ENCODE measurements at places on chromosomes 7 and 10. TPM values are rescaled to one million over a fixed set of nuclear protein-coding genes. Genes with fewer than 3 reads are reported as not detected.

DNA sequence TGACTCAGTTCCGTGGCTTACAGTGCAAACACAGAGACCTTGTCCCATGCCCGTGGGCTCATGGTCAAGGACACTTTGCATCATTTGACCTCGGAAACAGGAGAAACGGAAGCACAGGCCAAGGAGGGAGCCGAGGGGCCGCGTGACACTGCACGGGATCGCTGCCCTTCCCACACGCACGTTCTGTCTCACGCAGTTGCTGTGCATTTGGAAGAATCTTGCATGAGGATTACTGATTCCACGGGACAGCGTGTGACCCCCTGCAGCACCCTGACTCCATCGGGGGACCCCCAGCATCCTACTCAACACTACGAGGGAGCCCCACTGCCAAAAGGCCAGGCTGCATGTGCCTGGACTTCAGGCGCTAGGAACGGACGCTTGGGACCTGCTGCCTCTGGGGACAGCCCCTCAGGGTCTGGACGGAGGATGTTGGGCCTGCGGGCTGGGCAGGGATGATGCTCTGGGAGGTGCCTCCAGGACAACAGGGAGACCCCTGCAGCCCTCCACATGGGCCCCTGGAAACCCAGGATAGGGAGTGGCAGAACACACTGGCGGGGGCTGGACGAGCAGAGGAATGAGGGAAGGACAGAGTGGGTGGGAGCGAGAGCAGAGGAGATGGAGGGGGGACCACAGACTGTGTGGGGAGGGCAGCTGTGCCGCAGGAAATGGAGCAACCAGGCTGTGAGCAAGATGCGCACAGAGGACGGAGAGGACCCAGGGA, 222.2 kb downstream of the DNAJB6 start:
- no peak for DNase-seq

DNA sequence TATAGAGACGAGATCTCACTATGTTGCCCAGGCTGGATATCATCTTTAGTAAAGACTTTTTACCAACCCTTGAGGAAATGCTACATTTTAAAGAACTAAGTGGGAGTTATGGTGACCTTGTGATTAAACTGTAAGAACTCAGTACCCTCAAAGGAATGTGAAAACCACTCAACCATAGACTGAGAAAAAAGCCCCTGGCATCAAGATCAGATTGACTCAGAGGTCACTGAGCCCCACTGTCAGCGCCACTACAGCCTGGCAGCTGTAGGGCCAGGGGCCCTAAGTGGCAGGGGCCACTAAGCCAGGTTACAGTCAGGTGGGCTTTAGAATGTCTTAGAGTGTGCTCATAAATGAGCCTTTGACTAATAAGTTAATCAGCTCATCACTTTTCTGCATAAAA, 55.9 kb downstream of the APBB1IP start:
- no peak for DNase-seq

DNA sequence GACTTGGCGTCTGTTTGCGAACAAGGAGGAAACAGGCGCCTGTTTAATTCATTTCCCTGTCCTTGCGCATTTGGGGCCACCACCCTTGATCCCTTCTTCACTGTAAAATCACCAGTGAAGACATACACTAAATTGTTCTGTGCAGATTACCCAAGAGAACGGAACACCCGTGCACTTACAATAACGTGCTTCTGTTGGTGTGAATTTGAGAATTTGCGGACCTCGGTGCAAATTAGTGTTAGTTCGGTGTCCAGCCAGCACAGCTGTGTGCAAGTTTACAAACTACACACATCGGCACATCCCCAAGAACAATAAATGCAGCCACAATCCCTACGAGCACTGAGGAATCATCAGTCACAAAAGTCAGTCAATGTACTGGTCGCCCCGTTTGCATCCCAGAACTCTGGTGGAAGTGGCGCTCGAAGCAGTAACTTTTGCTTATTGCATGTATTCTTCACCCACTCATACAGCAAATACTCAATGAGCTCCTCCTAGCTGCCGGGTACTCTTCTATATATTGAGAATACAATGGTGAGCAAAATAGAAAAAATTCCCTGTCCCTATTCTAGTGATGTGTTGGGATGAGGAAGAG, 786 bp upstream of the CNOT4 start:
- DNase-seq = no peak

DNA sequence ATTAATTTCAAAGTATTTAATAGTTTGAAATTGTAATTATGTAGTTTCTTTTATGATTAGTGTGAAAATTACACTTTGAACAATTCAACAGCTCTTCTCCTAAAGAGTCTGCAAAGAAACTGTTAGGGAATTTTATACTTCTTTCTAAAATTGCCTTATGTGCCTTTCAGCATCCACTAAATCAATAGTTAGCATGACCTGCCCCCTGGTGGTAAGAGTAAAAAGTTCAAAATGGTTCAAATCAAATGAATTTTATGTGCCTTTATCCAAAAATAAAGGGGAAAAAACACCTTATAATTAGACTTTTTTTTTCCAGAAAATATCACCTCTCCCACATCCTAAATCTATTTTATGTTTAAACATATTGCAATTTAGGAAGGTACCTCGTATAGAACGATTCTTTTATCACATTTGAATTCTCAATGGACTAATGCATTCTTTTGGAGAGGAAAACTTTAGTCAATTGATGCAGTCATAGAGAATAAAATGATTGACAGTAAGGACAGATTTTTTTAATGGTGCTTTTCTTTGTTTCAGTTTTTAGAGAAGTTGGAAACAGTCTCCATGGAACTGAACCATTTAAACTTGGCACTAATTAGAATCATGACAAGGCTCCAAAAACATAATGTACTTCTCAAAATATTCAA, 163.7 kb downstream of the SEMA3D start:
- DNase-seq = no peak

The TDRD1 gene
- not detected for total RNA-seq

DNA sequence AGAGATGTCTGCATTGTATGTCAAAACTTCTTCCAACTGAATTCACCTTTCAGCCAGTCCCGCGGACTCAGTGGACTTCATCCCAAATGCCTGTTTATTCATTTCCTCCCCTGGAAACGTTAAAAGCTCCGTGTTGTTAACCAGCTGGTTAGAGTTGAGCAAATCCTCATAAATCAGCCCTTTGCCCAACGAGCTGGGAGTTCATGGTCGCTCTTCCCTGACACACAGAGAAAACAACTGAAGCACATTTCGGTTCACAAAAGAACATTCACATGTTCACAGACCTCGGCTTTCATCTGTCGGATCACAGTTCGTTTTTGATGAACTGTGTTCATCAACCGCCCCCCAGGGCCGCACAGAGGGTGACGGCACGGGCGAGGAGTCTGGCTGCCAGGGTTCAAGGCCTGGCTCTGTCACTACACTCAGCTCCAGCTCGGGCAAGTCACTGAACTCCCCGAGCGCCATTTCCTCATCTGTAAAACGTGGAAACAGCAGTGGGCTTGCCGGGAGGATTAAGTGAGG, 62.6 kb downstream of the GLI3 start:
- DNase-seq = no peak

GRCh38 chr7:18405726-18406125, 89.8 kb upstream of the HDAC9 start:
- no peak for DNase-seq

The ADARB2 gene
- total RNA-seq = 0.05 TPM

- no peak for DNase-seq
Measured at GRCh38 chr7:4809666-4810065, 34.2 kb downstream of the AP5Z1 start.

DNA sequence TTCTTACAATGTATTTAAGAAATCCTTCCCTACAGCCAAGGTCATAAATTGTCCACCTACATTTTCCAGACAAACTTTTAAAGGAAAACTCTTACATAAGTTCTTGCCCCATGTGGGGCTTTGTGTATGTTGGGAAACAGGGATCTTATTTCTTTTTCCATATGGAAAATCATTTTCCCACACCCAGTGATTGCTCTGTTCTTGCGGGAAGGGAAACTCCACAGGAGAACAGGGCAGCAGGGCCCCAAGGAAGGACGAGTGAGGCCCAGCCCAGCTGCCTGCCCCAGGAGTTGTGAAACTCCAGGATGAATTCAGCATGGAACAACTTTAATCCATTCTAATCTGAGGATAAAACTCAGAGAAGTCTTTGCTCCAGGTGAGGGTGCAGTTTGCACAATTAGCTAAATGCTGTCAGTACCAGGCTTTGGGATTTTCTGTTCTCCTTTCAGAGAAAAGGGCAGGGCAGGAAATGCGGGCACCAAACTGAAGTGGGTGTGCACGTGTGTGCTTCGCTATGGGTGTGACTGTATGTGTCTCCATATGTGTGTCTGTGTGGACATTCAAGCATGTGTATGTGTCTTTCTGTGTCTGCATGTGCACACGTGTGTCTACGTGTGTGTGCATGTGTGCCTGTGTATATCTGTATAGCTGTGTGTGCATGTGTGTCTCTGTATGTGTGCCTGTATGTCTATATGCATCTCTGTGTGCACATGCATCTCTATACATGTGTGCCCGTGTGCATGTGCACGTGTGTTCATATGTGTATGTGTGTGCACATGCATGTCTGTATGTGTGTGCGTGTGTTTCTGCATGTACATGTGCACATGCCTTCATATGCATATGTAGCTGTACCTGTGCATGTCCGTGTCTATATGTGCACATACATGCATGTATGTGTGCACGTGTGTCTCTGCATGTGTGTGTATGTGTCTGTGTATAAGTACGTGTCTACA, 102.0 kb upstream of the FAM20C start:
- DNase-seq = no peak

- DNase-seq = no peak
Measured at GRCh38 chr10:21092683-21093524, 195.8 kb upstream of the NEBL start.

- DNase-seq = no peak
Measured at GRCh38 chr7:128125816-128126215, 94.6 kb upstream of the LRRC4 start.

The CPED1 gene
- total RNA-seq = 4.5 TPM

The CYP3A4 gene
- total RNA-seq = not detected

GRCh38 chr10:133439517-133440461, 14.0 kb upstream of the SCART1 start:
- no peak for DNase-seq

DNA sequence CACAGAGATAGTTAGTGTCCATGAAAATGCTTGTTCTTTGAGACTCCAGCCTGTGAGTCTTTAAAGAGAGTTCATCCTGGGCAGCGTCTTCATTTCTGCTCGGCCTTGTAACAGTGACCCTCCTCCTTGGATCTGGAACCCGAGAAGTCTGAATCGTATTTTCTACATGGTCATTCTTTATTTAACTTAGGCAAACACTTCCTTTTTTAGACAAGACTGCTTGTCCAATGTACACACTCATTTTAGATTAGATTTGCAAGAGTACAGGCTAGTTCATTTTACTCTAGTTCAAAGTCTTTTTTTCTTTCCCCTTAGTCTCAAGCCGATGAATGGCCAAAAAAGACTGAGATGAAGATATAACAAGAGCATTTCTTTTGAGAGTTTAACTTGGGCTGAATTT, 133.5 kb downstream of the CHN2 start:
- no peak for DNase-seq

- DNase-seq = no peak
Measured at GRCh38 chr10:91590142-91590903, 42.5 kb downstream of the PPP1R3C start.

GRCh38 chr7:155618708-155619633, 25.5 kb upstream of the RBM33 start:
- DNase-seq = no peak

DNA sequence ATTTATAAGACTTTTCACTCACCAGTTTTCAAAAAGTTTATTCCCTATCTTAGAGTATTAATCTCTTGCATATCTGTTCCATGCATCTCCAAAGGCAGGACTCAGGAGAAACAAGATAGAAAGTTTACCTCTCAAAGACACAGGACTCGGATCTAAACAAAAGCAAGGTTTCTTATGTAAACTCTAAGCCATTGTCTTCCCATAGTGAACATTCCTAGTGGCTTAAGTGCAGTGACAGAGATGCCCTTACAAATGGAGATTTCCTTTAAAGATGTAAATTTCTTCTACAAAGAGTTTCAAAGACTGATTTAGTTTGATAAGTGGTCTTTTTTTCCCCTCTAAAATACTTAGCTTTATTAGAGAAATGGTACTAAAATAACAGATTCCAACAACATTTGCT, 209.8 kb downstream of the ACTR3B start:
- DNase-seq = no peak

The SLC26A3 gene
- total RNA-seq = not detected

GRCh38 chr7:127922656-127923055, 108.6 kb downstream of the LRRC4 start:
- no peak for DNase-seq

The MTURN gene
- total RNA-seq = 18.9 TPM

- no peak for DNase-seq
Measured at GRCh38 chr7:69035826-69036225, 562.4 kb upstream of the AUTS2 start.

The NKX1-2 gene
- total RNA-seq = not detected

The TSPAN15 gene
- total RNA-seq = 1.9 TPM

The ATG9B gene
- 32.5 TPM for total RNA-seq

DNA sequence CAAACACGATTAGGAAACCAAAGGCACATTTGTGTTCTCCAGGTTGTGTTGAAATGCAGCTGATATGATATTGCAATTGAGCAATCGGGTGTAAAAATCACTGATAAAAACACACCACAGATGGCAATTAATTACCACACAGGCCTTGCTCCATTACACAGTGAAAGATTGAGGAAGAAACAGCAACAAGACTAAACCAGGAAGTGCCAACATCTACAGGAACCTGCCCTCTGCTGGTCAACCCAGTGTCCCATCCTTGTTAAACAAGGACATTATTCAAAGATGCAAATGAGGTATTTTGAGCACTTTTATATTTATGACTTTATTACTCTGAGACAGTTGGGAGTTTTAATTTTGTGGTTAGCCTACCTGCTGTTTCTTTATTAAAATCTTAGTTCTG, 765.6 kb upstream of the GHITM start:
- DNase-seq = no peak

The CAV1 gene
- 0.19 TPM for total RNA-seq

- DNase-seq = no peak
Measured at GRCh38 chr10:96072674-96073073, 29.3 kb downstream of the CCNJ start.

The GLI3 gene
- not detected for total RNA-seq

GRCh38 chr7:142175594-142175993, 64.1 kb downstream of the MGAM2 start:
- DNase-seq = no peak

The FOXP2 gene
- not detected for total RNA-seq

GRCh38 chr10:97121041-97121440, 64.7 kb downstream of the SLIT1 start:
- DNase-seq = no peak

GRCh38 chr10:114801411-114801813, 20.2 kb upstream of the FHIP2A start:
- DNase-seq = peak; percentile 4

DNA sequence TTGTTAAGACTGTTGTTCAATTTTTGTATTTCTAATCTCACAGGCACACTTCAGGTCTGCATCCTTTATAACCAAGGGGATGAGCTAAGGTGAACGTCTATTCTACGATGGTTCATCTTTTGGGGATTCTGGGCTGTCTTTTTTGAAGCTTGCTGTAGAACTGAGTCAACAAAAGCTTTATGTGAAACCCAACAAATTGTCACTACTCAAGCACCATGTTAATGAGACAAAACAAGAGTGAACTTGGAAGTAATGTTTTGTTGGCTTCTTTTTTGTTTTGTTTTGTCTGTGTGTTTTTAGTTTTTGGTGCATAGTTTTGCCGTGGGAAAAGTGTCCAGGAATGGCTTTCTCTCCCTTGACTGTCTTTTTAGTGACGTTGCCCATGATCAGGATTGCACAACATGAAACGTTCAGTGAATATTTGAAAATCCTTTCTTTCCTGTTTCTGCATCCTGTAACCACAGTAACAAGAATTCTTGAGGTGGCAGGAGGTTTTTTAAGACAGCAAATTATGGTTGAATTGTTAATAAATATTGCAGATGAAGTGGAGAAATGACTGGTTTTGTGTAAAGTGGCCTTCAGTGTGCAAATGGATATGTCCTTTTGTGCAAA, 65.6 kb downstream of the WIPF3 start:
- no peak for DNase-seq
